SHP77 (cell line): ENCODE measurements at places on chromosomes 3 and 15.

- no peak for DNase-seq
These were observed 31.5 kb upstream of the SLC6A6 start for GRCh38 chr3:14370720-14371572.

DNA sequence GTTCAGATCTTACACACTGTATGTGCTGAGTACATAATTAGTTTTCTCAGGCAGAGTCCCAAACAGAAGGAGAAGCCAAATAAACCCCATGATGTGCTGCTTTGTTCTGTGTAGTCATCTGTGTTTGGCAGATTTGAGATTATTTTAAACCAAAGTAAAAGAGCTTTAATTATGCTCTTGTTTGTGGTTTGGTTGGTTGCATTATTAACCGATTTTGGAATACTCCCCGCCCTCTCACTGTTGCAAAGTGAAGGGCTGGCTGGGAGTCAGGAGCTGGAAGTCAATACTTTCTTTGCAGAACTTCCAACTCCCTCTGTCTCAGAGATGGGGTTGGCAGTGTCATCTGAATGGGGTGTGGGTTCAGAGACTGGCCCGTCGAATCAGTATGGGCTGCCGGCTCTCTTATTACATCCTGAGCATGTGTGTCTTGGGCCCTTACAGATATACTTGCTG lies 34.4 kb downstream of the SLCO3A1 start:
- DNase-seq = no peak

DNA sequence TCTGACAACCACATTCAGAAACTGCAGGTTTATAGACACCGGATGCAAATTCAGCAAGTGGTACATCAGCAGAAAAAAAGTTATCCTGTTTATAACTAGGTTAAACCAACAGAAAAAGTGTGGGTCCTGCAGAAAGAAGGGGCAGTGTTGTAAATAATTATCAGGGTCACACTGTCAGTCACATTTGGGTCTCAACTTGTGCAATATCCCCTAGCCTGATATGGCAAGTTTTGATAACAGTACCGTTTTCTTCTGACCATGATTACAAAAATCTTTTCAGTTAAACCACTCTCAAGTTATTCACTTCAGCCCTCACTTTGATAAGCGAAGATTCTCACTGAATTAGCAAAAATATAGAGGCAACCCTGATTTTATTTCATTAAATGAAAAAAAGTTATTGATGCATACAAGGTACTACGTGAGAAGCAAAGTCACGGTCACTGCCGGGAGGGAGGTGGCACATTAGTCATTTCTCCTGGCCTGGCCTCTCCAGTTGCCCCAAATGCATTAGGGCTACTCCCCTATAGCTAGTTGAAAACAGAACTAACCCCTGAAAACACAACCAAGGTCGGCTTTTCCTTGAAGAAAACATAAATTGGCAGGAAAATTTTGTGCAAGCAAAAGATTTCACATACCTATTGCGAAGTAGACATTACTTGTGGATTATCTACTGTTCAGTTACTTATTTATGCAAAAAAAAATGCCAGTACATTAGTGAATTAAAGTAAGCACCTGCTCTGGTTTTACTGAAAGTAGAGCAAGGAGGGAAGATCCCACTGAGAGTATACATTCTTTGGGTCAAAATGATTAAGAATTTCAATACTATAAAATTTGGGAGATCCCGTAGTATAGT lies 28.6 kb downstream of the IL5RA start:
- DNase-seq = no peak

GRCh38 chr15:45616901-45617323 lies 17.9 kb upstream of the SQOR start:
- no peak for DNase-seq

DNA sequence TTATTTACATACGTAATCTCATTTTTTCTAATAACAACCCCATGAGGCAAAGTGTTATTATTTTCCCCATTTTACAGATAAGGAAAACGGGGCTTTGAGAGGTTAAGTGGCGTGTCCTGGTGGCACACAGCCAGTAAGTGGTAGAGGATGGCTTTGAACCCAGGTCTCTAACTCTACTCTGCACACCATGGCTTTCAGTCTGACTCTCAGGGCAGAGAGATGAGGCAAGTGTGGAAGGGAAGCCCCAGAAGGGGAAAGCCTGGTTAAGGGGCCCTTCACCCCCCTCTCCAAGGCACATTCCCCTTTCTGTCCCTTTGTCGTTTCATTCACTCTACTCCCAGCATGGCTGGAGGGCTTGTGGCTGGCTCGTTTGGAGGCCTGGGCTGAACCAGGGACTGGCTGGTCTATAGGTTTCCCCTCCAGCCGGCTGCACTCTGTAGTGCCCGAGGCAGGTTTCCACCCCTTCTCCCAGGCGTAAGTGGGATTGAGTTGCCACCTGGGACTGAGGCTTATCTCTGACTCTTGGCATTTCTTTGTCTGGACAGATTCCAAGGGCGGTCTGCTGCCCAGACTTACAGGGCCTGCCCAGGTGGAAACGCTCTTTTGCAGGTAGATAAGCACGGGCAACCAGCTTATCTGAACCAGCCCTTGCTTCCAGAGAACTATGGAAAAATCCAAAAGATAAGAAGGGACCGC lies 12.1 kb downstream of the SEMA4B start:
- no peak for DNase-seq

DNA sequence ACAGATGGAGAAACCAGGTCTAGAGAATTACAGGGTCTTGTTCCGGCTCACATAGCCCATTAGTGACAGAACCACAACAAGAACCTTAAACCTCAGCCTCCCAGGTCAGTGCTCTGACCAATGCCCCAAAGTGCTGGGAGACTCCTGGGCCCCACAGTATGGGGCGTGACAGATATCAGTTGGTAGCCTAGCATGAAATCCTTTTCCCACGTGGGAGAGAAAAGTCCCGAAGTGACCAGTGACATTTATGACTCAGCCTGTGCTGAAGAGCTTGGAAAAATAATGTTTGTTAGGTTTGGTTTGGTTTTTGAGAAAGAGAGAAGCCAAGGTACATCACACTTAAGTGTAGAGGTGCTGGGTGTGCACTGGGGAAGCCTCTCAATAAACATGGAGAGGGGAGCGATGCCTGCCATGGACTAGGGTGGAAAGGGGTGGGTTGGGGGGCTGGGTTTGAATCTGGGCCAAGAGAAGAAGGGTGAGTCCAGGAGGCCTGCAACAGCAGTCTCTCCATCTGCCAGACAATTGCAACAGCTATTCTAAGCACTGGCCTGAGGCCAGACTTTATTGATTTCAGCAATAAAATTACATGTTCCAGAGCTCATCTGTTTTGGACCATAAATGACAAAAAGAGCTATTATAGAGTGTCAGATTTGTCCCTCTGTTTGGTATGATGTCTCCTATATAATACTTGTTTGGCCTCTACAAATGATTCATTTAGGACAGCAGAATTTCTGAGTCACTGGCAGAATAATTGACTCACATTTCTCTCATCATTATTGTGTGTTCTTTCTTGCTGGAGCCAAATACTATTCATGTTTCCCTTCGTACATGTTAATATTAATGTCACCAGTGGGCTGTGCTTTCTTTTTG lies 43.4 kb downstream of the C2CD4A start:
- DNase-seq = peak; percentile 66

DNA sequence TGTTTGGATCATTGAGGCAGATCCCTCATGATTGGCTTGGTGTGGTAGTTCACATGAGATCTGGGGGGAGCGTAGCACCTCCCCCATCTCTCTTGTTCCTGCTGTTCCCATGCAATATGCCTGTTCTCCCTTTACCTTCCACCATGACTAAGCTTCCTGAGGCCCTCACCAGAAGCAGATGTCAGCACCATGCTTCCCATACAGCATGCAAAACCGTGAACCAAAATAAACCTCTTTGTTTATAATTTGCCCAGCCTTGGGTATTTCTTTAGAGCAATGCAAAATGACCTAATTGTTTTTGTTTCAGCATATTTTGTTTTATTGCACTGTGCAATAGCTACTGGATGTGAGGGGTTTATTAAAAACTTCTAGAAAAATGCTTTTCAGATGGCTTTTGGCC lies 56.6 kb upstream of the CHST2 start:
- DNase-seq = no peak

DNA sequence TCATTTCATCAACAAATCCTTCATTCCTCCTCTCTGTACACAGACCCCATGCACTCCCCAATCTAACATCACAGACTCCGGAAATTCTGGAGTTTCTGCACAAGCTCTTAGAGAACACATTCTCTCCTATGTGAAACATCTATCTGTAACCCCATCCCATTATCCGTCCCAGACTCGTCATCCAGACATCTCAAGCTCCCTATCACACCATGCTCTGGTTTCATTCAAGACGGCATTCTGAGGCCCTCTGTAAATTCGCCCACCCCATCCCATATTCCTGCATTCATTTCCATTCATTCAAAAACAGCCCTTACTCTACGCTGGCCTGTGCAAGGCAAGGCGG lies 575 bp downstream of the LEO1 start:
- no peak for DNase-seq

DNA sequence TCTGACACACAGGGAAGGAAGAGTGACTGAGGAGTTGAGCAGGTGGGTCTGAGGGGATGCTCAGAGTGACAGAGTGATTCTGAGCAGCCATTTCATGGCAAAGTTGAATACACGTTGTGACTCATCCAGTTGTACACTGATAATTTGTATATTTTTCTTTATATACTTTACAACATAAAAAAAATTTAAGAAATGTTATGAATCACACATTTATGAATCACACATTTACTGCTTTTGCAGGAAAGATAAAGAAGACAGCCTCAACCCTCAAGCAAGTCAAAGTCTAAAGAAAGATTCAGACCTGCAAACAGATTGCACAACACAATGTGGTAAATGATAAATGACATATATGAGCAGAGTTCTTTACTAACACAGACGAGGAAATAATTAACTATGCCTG lies 21.0 kb upstream of the CHMP2B start:
- no peak for DNase-seq

- DNase-seq = no peak
These were observed 468.8 kb upstream of the SUCLG2 start for GRCh38 chr3:68123231-68123630.
